ENCODE measurements at places on chromosomes 2 and 18.

DNA sequence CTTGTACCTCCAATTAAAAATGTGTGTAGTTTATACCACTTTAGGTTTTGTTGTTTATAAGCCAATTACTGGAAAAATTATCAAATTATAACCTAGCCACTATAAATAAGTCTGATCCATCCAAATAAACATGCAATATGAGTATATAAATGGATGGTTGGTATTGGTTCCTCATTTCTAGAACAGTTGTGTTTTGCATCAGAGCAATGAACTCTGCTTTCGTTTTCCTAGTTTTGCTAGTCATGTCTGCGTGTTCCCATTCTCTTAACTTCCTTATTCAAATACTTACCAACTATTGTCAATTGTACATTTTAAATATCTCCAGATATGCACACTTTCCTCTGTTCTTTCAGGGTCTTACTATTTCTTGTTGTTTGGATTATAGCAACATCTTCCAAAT is 641.7 kb downstream of the NR4A2 start:
- DNase-seq: no peak

GRCh38 chr2:43136876-43137275 is 89.5 kb downstream of the ZFP36L2 start:
- no peak for DNase-seq

GRCh38 chr18:66510357-66511045 is 93.4 kb downstream of the CDH19 start:
- DNase-seq: no peak

GRCh38 chr18:25099895-25100294 is 252.1 kb downstream of the ZNF521 start:
- no peak for DNase-seq

DNA sequence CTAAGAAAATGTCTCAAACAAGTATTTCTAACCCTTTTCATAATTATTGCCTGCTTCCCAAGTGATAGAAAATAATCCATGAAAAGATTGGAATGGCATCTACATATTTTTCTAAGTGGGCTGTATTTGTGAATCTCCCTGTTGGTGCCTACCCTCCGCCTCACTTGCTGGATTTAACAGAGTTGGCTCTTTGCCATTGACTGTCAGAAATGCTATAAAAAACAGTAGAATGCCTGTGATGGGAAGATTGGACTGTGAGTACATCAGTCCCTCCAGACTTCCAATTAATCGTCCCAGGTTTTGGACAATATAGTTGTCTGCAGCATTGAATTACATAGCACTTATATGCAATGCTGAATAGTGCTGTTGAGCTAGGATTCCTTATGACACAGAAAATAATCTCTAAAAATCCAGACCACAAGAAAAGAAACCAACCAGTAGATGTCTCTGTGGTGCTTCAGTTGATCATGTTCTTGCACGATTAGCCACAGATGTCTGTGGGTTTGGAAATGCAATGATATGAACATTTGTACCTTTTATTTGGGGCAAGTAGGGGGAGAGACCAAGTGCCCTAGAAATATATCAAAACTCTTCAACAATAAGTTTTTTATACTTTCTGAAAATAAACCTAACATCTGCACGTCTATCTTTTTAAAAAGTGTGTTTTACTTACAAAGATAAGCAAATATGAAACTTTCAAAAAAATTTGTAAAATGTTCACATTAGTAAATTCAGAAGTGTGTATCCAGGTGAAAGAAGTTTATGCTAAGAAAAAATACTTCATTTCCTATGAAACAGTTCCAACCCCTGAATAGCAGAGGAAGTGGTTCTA is 88.5 kb downstream of the DYNAP start:
- peak; percentile 32 for DNase-seq

- no peak for DNase-seq
Measured at GRCh38 chr2:39516347-39517101, 79.4 kb upstream of the MAP4K3 start.

- DNase-seq: no peak
Measured at GRCh38 chr2:171939743-171940071, 17.4 kb downstream of the HAT1 start.

- DNase-seq: no peak
Measured at GRCh38 chr18:54161267-54161666, 63.2 kb downstream of the MBD2 start.

DNA sequence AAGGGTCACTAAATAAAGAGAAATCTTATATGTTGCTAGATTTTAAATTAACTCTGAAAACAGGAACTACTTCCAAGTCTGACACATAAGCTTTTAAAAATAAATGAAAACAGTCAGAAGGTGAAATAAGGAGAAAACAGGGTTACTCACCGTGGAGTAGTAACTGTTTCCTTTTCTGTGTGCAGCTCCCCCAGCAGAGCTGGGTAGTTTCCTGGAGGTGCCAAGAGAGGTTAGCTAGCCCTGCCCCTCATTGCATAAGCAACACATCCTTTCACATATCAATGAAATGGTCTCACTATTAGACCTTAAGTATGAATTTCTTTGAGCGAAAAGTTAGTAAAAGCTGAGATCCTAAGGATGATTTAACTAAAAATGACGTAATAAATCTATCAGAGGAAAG is 54.0 kb upstream of the GPR75 start:
- no peak for DNase-seq

DNA sequence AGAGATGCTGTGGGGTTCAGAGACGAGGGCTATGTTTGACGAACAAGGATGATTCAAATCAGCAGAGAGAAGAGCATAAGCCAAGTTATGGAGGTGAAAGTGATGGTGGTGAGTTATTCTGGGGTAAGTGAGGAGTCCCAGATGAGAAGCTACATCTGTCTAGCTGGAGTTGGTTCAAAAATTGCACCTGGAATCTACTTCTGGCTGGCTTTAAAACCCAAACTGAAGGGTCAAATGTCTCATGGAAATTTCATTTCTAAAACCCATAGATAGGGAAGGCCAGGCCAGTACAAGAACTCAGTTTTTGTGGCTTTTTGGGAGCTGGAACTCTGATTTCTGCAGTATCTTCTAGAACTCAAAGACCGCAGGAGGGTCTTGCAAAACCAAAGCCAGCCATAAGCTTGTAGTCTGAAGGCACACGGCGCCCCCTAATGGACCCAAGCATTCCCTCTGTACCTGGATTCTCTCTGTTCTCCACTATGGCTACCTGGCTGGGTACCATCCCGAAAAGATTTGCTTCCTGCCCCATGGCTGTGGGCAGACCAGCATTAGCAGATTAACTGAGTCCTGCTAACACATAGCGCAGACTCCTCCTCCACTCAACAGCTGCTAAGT is 229.1 kb upstream of the SLC14A2 start:
- peak; percentile 37 for DNase-seq

DNA sequence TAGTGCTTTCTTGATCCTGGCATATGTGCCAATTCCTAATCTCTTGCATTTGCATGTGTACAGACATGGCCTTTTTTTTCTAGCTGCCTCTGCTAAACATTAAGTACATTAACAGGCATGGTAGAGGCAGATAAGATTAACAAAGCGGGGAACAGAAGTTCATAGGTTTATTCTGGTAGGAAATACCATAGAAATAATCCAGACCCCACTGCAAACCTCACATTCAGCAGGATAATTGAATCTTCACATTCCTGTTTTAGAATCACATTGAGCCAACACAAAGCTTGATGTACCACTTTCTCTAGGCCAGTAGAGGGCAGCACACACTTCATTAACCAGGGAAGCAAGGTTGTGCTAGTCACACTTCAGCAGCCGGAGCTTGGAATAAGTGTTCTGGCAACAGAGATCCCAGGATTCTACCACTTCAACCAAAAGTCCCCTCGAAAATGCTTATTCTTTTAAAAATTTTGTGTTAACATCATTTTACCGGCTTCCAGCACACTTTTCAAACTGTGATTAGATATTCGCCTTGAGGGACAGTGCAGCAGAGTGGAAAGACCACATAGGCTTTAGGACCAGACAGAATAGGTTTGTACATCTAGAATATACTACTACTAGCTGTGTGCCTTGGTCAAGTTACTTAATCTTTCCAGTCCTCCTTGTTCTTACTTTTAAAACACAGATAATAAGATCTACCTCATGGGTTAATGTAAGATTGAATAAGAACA is 420.2 kb upstream of the CHST9 start:
- DNase-seq: peak; percentile 81

- no peak for DNase-seq
Measured at GRCh38 chr18:63245600-63245999, 74.0 kb downstream of the BCL2 start.

GRCh38 chr2:109242210-109242653 is 113.2 kb downstream of the SH3RF3 start:
- DNase-seq: no peak

- DNase-seq: no peak
Measured at GRCh38 chr18:25435149-25435782, 83.3 kb upstream of the ZNF521 start.

- DNase-seq: no peak
Measured at GRCh38 chr2:216904974-216905373, 45.1 kb upstream of the TNP1 start.

- DNase-seq: no peak
Measured at GRCh38 chr2:233638836-233639235, 2.6 kb downstream of the UGT1A10 start.

- DNase-seq: no peak
Measured at GRCh38 chr2:43267381-43267780, 41.0 kb upstream of the ZFP36L2 start.

GRCh38 chr2:189829102-189829833 is 45.0 kb downstream of the PMS1 start:
- no peak for DNase-seq

DNA sequence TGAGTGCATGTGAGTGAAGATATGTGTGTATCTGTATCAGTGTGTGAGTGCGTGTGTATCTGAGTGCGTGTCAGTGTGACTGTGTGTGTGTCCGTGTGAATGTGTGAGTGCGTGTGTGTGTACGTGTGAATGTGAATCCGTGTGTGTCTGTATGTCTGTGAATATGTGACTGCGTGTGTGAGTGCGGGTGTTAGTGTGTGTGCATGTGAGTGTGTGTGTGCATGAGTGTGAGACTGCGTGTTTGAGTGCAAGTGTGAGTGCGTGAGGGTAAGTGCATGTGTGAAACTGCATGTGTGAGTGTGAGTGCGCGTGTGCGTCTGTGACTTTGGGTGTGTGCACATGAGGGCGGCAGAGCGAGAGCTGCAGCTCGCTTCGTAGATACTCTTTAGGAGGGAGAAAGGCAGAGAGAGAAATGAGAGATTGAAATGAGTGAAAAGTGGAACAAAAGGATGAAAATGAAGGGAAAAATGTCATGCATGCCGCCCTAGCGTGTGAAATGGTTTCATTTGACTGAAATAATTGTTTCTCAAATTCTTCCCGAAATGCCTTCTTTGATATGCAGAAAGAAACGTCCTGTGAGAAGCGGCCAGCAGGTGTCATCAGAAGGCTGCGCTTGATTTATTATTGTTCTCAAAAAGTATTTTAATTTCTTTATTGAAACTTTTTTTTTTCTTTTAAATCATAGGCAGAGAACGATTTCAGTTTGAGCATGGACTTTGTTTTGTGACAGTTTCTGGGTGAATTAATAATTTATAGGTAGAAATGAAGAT is 25.6 kb downstream of the ZNF407 start:
- DNase-seq: no peak

DNA sequence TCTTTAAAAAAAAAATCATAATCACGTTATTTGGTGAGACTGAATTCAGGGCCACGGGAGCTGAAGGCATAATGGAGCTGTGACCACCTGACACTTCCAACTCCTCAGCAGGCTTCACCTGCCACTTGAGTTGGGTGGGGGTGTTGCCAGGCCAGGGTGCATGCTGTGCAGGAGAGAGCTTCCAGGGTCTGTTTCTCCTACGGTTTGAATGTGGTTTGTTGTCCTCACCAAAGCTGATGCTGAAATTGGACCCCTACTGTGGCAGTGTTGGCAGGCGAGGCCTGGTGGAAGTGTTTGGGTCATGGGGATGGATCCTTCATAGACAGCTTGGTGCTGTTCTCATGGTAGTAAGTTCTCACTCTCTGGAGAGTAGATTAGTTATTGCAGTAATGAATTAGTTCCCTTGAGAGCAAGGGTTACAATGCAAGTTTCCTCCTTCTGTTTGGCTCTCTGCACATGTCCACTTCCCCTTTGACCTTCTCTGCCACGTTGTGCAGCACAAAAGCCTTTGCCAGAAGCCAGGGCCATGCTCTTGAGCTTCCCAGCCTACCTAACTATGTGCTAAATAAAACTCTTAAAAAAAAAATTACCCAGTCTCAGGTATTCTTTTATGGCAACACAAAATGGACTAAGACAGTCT is 38.3 kb upstream of the ANKRD44 start:
- DNase-seq: no peak

- no peak for DNase-seq
Measured at GRCh38 chr2:18910843-18911242, 321.5 kb upstream of the NT5C1B start.

DNA sequence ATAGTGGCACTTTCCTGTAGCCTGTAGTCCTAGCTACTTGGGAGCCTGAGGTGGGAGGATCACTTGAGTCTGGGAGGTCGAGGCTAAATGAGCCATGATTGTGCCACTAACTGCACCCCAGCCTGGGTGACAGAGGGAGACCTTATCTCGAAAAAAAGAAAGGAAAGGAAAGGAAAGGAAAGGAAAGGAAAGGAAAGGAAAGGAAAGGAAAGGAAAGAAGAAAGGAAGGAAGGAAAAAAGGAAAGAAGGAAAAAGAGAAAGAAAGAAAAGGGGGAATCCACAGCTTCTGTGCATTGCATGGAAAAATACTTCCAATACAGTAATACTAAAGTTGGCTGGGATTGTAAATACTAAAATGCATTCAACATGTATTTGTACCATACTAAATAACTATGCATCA is 12.8 kb upstream of the PIK3C3 start:
- no peak for DNase-seq

GRCh38 chr2:130819608-130820278 is 17.0 kb upstream of the ARHGEF4 start:
- no peak for DNase-seq

DNA sequence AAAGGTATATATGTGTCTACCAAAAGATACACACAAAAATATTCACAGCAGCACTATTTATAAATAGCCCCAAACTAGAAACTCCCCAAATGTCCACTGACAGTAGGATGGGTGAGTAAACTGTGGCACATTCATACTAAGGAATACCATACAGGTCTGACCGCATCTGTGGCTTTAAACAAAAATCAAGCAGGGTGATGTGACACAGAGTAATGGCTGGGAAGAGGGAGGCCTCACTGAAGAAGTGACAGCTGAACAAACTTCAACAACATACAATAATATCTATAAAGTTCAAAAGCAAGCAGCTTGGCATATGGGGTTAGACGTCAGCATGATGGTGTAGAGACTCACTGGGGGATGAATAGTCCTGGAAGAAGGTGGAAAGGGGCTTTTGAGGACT is 115.1 kb upstream of the PPP1CB start:
- peak; percentile 77 for DNase-seq

GRCh38 chr2:128371248-128371630 is 52.6 kb upstream of the HS6ST1 start:
- no peak for DNase-seq

GRCh38 chr2:197216361-197216979 is 94.1 kb downstream of the ANKRD44 start:
- DNase-seq: no peak
